Stimulated activated CD4-positive, alpha-beta T cell treated with anti-CD3 and anti-CD28 coated beads, Interleukin-2, amount 100 ng/mL, for 24 hours (primary cell): ENCODE measurements at places on chromosomes 3 and 15.

DNA sequence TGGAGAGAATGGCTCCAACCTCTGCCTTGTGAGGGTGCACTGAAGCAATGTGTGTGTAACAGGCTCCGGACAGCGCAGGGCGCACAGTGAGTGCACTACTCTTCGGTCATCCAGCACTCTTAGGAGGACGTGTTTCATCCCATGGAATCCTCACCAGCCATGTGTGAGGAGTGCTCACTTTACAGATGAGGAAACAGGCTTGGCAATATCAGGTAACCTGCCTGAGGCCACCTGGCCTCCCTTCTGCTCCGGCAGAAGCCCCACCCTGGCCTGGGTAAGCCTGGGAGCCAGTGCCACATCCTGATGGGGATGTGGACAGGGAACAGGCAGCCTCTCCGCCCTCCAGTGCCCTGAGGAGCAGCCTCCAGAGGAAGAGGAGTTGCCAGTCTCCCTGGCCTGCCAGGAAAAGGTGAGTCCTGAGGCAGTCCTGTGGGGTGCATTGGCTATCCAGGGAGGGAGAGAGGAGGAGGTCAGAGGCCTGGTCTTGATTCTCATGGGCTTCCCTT is 39.4 kb upstream of the LIMD1 start:
- no peak for DNase-seq

DNA sequence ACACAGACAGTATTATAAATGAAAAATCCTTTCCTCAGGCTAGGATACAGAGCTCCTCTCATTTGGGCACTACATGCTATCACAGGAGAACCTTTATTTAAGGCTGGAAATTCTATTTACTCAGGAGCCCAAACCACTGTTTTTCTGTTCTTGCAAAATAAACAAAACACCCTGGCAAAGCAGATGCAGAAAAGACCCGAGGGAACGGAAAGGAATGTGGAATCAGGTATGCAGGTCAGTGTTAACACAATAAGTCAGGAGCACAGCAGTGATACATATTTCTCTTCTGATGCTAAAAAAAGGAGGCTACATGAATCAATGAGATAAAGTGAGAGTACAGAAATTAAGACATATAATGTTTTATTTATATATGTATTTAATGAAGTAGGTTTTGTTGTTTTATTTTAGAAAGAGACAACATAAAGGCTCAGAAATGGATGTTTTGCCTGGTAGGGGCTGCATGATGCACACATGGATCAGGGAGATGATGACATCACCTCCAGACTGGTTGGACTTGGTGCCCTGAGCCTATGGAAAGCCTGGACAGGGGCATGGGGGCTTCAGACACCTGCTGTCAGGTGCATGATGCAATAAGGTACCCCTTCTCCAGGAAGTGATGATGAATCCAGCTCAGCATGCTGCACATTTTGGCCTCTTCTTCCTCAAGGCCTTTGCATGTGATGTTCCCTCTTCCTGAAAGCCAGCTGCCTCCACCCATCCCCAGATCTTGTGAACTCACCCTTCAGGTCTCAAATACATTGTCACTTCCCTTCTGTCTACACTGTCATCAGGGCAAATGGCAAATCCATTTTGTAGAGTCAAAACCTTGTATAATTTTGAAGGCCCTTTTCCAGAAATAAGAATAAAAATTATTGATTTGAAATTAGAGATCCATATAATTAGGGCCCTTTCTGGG is 19.1 kb upstream of the RBP1 start:
- DNase-seq: no peak

- DNase-seq: no peak
Measured at GRCh38 chr15:84387086-84387485, 151.5 kb downstream of the GOLGA6L4 start.

DNA sequence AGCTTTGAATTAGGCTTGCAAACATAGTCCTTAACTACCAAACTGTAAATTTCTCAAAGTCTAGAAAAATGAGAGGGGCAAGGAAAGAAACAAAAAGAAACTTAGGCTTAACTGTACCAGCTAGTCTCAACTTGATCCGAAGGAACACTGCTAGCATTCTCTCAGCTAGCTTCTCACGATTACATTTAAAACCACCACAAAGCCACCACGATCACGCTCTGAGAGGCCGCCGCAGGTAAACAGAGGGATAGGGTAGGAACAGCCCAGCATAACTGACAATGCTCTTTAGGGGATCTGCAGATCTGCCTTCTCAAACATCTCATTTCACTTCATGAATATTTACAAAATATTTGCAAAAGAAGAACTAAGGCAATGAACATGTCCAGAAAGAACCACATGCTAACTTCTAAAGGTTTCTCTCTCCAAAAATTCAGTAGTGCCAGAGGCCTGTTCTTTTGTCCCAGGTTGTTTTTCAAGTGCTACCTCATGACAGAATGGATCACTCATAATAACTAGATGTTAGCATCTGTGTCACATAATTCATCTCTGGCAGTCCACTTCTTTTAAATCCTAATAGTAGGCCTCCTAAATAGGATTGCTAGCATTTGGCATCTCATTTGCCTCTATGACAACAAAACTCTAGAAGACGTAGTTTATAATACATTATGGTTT is 18.9 kb downstream of the VGLL4 start:
- no peak for DNase-seq

DNA sequence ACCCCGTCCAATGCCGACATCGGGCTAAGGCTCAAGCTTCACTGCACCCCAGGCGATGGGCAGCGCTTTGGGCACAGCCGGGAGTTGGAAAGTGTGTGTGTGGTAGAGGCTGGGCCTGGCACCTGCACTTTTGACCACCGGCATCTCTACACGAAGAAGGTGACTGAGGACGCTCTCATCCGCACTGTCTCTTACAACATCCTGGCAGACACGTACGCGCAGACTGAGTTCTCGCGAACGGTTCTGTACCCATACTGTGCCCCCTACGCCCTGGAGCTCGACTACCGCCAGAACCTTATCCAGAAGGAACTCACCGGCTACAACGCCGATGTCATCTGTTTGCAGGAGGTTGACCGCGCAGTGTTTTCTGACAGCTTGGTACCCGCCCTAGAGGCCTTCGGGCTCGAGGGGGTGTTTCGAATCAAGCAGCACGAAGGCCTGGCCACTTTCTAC is 1.0 kb downstream of the PDE12 start:
- peak; percentile 46 for DNase-seq

DNA sequence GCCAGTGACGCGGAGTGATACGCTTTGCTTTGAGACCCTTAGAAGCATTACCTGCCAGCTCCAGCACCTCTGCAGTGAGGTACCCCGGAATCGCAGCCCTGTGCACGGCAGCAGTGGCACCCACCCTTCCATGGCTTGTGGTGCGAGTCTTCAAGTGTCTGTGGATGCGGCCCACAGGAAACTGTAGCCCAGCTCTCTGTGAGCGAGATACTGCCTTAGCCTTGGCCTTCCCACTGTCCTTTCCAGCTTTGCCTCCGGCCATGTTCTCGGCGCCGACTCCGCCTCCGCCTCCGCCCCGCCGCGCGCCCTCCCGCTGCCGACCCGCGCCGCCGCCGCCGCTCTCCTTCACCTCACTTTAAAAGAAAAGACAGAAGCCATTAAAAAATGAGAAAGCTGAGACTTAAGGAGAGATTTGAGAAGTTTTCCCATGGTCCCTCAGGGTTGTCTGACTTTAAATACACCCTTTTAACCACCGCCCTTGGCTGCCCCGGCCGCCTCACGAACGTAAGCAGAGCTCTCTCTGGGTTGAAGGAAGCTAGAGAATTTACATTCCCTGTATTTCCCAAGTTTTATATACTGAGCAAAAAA is 78.5 kb upstream of the FAM174B start:
- peak; percentile 13 for DNase-seq

GRCh38 chr3:24968036-24968435 is 460.0 kb upstream of the RARB start:
- DNase-seq: no peak

- no peak for DNase-seq
Measured at GRCh38 chr15:74370471-74370870, 3.0 kb upstream of the CYP11A1 start.

- no peak for DNase-seq
Measured at GRCh38 chr15:80662129-80662528, 33.0 kb upstream of the ABHD17C start.

- no peak for DNase-seq
Measured at GRCh38 chr15:59258317-59258716, 51.7 kb downstream of the LDHAL6B start.

DNA sequence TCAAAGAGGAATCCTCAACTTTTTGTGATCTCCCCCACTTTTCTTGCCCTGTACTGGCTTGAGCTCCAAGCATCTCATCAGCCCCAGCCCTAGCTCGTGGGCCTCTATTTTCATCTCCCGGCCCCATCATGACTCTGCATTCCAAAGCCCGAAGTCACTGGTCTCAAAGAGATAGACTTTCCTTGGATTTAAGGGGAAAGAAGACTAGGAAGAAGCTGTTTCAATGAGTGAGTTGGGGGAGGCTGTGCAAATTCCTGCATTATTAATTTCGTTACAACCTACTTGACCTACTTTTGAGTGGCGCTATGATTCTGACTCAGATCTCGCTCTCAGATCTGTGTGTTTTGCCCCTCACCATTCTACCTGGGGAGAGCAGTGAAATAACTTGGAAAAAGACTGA is 266.6 kb upstream of the TBL1XR1 start:
- DNase-seq: no peak

DNA sequence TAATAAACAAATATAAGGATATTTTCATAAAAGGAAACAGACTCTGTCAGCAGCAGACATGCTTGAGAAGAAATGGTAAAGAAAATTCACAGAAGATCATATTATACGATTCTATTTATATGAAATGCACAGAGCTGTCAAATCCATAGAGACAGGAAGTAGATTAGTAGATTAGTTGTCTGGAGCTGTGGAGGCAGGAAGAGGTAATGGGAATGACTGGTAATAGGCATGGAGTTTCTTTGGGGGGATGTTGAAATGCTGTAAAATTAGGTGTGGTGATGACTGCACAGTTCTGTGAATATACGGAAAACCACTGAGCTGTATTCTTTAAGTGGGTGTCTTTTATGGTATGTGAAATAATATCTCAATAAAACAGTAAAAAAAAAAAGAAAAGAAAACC is 35.3 kb downstream of the CEP152 start:
- DNase-seq: no peak

GRCh38 chr15:62666046-62666445 is 376.5 kb upstream of the TPM1 start:
- DNase-seq: no peak

DNA sequence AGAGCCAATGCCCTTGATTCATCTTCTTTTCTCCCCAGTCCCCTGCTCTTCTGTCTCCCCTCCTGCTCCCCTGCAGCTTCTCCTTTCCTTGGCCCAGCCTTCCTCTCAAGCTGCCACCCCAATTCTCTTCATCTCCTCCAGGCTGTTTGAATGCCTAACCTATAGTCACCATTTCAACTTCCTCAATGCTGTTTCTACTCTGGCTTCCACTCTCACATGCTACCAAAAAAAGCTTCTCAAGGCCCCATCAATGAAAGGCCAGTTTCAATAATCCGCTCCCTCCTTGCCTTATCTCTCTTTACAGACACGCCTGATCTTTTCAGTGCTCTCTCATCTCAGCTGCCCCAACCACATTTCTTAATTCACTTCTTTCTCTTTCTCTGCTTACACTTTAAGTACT is 212.2 kb upstream of the GPR149 start:
- no peak for DNase-seq

DNA sequence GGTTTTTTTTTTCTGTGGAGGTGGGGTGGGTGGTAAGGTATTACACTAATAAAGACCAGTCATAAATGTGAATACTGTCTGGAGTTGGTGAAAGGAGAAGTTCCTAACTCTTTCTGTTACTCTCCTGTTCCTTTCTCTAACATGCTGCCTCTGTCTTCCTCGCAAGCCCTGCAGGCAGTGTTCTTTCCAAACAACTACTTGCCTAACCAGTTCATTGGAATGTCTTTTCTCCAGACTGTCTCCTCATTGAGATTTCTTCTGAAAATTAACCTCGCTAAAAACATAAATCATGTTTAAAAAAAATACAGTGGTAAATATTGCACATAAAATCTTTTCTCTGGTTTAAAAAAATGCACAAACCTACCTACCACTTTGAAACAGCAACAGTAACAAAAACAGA is 135.2 kb downstream of the TP63 start:
- DNase-seq: no peak

DNA sequence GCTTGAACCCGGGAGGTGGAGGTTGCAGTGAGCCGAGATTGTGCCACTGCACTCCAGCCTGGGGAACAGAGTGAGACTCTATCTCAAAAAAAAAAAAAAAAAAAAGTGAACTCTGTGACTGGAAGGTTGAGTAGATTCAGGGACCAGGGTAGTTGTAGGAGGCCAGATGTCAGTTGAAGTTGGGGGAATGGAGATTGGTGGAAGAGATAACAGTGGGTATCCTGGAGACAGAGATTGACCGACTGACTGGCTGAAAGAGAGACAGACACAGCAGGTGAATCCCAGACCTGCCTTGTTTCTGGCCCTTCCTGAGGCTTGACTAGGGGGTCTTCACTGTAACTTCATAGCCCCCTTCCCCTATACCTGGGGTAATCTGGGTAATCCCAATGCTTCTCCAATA is 22.1 kb upstream of the RNU6-1 start:
- no peak for DNase-seq

- DNase-seq: no peak
Measured at GRCh38 chr3:161690299-161690620, 193.7 kb downstream of the OTOL1 start.

GRCh38 chr3:86702381-86702958 is 288.5 kb downstream of the VGLL3 start:
- DNase-seq: no peak

- DNase-seq: no peak
Measured at GRCh38 chr3:101142160-101142559, 148.9 kb upstream of the ABI3BP start.

GRCh38 chr3:139288266-139288821 is 55.5 kb upstream of the MRPS22 start:
- DNase-seq: no peak

DNA sequence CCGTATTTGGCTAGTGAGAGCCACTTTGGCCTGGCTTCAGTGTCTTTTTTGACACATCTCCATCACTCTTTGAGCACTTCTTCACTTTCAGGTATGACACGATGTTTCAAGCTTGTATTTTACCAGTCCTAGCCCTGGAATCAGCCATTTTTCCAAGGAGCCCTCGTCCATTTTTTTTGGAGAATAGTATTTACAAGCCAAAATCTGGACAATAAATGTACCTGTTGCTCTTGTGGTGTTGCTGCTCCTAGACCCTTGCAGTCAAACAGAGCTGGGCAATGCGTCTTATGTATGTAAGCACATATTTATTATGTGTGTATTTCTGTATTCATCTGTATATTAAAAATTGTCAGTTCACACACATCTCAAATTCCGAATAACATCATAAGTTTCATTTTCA is 231.2 kb downstream of the THSD4 start:
- no peak for DNase-seq

- no peak for DNase-seq
Measured at GRCh38 chr15:99207672-99208071, 41.7 kb downstream of the TTC23 start.
